HFFc6 (cell line): ENCODE measurements at places on chromosomes 5 and 9. TPM values are rescaled to one million over a fixed set of nuclear protein-coding genes. Genes with fewer than 3 reads are reported as not detected.

Gene NACC2
- total RNA-seq = 38.9 to 46.7 TPM (median 42.4 TPM) in 3 replicates

Gene SOX30
- 0.12 to 0.15 TPM in 2 of 3 replicates, not detected in the other for total RNA-seq

DNA sequence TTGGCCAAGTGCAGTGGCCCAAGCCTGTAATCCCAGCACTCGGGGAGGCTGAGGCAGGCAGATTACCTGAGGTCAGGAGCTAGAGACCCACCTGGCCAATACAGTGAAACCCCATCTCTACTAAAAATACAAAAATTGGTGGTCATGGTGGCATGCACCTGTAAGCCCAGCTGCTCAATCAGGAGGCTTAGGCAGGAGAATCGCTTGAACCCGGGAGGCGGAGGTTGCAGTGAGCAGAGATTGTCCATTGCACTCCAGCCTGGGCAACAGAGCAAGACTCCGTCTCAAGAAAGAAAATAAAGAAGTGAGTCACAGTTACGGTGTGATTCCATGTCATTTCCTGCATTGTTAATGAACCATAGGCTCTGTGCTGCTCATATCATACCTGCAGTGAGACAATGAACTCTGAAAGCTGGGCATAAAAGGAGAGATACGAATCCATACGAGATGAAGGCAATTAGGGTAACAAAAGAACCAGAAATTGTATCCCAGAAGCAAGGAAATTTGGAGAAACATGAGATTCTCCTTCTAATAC is 44.6 kb downstream of the TIMD4 start:
- DNase-seq = no peak

- DNase-seq = no peak
These were observed 49.8 kb downstream of the LMNB1 start for GRCh38 chr5:126826619-126827215.

- no peak for DNase-seq
These were observed 34.6 kb upstream of the NFIB start for GRCh38 chr9:14348373-14349145.

GRCh38 chr5:135921388-135921787 is 25.7 kb upstream of the IL9 start:
- peak; percentile 7 for DNase-seq
